ENCODE measurements at places on chromosomes 3 and 15.

DNA sequence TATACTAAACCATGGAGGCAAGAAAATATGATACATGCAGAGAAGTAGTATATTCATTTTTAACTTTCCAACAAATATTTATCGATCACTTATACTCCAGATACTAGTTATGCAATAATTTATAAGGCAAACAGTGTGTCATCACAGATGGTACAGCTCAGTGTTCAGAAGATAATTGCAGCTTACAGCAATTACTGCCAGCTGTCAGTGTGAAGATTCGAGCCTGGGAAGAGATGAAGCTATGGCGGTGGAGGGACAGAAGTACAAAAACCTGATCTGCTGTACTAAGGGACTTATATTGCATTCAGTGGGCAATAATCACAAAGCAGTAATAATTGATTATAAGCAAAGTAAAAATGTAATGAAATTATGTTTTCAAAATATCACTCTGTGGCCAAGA, 170.6 kb upstream of the EPHA3 start:
- DNase-seq, result no peak

DNA sequence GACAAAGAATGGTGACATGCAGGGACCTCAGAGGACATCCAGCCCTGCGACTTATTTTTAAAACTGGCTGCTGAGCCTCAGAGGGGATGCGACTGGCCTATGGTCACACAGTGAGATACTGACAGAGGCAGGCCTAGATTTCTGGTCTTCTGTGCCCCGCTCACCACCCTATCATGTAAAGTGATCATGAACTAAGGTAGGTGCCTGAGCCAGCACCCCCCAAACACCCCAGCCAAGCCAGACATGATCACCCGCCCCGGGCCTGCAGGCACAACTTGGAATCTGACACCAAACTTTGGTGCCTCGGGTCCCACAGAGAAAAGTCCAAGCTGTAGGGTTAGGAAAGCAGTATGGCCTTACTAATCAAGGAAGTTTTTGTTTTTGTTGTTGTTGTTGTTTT, 33.9 kb upstream of the HHATL start:
- DNase-seq, result no peak

- DNase-seq, result peak; percentile 39
Observed at GRCh38 chr3:52533623-52534280, at the start of gene NT5DC2. NT5DC2 (minus strand) TSS chr3:52533857; CDS start chr3:52533737, 120 bp downstream.

DNA sequence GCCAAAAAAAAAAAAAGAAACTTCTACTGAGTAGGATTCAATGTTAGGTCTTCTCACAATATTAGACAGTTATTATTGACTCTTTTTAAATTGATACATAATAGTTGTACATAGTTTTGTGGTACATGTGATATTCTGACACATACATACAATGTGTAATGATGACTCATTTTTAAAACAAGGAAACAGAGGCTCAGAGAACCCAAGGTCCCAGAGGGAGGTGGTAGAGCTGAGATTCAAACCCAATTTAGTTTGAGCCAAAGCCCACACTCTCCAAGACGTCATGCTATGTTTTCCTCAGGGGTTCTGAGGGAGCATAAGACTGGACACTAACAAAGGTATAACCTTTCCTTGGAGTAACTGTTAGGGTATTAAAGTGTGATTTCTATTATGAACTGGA, 40.6 kb downstream of the MYO5C start:
- no peak for DNase-seq

GRCh38 chr3:43255662-43256061, 30.7 kb upstream of the SNRK start:
- no peak for DNase-seq

GRCh38 chr3:197742787-197743186, 6.1 kb upstream of the RUBCN start:
- no peak for DNase-seq

GRCh38 chr15:79394231-79394630, 37.9 kb upstream of the MINAR1 start:
- DNase-seq, result no peak

DNA sequence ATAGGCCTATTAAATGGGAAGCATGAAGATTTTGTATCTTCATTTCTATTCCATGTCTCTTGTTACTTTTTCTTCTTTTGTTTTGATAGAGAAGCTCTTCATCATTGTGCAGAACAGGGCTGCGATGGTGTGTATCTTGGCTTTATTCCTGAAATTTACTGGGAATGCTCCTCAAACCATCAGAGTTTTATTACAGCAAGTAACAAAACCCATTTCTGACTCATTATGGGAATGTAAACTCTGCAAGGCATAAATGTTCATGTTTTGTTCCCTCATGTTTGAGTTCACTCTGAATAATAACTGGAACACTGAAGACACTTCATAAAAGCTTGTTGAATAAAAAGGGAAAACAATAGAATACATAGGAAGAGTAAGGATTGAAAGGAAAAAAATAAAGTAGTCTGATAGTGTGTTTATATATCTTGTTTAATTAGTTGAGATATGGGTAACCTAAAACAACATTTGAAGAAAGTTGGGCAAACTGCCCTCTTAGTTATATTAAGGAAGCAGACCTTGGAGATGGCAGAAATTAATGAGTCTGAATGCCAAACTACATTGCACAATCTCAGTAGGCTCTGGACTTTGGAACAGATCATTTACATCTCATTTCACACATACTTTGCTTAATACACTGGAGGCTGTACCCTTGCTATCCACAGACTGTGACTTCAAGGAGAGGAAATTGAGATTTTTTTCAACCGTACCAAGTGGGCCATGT, 521.5 kb downstream of the GRM7 start:
- DNase-seq, result no peak

GRCh38 chr3:37700466-37701248, 161.0 kb upstream of the CTDSPL start:
- no peak for DNase-seq

GRCh38 chr15:48992545-48992944, 28.8 kb upstream of the SHC4 start:
- no peak for DNase-seq

DNA sequence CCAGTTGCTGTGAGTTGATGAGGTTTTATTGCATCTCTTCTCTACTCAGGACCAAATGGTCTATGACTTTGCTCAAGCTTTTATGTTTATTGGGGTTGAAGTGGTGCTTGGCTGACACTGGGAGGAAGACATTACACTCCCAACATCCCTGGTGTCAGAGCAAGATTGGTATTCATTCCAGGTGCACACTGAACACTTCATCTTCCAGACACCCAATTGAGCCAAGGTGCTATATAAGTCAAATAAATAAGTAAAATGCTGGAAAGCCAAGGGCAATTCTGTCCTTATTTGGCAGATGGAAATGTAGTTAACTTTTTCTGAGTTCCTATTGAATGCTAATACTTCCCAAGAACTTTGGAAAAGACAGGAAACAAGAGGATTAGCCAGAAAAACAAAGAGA, 53.2 kb upstream of the CDV3 start:
- no peak for DNase-seq

DNA sequence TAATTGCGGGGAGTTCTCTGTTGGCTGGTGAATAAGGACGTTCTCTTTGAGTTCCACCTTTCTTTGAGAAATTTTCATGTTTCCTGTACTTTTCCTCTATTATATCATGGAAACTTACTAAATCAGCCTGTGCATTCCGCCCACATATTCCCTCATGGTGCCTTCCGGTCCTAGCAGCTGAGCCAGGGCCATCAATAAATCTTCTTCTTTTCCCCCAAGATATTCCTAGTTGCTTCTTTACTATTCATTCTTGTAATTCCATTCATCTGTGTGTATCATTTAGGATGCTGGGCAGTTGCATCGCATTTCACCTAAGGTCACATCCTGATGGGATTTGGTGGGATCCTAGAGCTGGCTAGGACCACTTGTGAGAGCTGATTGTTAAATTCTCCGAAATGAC, 139.2 kb downstream of the RBMS3 start:
- DNase-seq, result no peak

GRCh38 chr15:31162721-31163510, 61.4 kb upstream of the TRPM1 start:
- DNase-seq, result no peak

DNA sequence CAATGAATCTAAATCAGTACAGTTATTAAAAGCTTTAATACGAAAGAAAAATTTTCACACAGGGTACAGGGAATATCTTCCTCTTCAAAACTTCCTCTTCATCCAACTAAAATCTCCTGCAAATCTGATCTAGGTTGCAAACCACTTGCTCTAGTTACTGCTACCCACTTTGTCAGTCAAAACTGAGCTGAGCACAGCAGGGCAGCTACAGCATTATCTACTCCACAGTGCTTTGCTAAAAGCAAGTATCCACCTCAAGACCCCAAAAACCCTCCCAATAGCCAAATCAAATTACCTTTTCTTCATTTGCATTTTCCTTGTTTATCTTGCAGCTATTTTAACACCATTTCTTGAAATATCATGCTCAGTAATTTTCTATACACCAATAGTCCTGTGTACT, 14.7 kb downstream of the ZNF280D start:
- no peak for DNase-seq

- DNase-seq, result no peak
Observed at GRCh38 chr15:44340410-44340809, 51.9 kb downstream of the GOLM2 start.

DNA sequence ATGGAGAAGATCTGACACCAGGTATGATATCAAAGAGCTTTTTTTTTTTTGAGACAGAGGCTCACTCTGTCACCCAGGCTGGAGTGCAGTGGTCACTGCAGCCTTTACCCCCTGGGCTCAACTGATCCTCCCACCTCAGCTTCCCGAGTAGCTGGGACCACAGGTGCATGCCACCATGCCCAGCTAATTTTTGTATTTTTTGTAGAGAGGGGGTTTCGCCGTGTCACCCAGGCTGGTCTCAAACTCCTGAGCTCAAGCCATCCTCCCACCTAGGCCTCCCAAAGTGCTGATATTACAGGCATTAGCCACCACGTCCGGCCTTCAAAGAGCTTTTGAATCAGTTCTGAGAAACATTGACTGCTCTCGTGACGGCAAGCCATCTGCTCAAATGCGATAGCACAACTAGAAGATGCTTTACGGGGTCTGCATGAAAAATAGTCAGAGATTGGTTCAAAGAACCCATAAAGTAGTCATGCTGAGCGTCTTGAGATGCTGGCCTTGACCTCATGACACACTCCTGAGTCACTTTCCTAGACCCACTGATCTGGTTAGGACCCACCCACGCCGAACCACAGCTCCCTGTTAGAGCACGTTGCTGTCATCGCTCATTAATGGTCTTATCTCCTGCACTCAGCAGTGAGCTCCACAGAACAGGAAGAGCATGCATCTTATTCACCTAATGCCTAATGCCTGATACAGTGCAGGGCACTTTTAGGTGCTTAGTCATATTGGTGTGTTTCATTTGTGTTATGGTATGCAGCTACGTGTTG, 57.0 kb upstream of the NR2F2 start:
- DNase-seq, result no peak

Data from stimulated activated CD4-positive, alpha-beta T cell treated with anti-CD3 and anti-CD28 coated beads, Interleukin-12 subunit alpha, Interleukin-12 subunit beta, amount 100 ng/mL, for 24 hours (primary cell).